ENCODE measurements at places on chromosomes 4 and X. TPM values are rescaled to one million over a fixed set of nuclear protein-coding genes. Genes with fewer than 3 reads are reported as not detected.
A peak's percentile ranks its signal among the peaks of the same experiment; 100 is the strongest.

GRCh38 chr4:2574863-2575262, 38.4 kb downstream of the FAM193A start:
- H3K36me3 ChIP-seq = no peaks in the 10 kb centered on the region
- no peaks in the 10 kb centered on the region for H3K27me3 ChIP-seq
- H3K4me1 ChIP-seq = peaks cover 25% of the 10 kb centered on the region
- H3K4me3 ChIP-seq = no peak overlapping the region
- no peak for DNase-seq

DNA sequence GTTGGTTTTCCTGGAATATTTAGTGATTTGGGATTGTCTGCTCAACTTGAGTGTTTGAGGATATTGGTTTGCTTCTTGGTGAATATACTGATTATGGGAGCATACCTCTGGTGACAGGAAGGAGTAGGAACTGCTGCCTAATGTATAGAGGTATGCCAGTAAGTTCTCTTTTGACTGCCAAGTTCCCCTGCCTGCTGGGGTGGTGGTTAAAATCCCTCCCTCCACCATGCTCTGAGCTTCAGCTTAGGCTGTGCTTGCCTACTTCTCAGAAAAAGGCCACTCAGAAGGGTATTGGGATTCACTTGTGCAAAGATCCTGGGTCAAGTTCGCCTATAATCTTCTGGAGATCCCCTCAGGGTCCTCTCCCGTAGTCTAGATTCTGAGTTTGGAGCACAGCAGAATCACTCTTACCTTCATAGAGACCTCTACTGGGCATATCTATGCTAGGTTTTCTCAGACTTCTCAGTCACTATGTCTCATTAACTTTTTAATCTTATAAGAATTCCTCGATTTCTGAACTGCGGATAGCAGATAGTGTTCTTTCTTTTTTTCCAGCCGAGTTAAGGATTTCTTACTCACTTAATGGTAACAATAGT, 44.7 kb upstream of the DCK start:
- H3K27me3 ChIP-seq = no peaks in the 10 kb centered on the region
- H3K36me3 ChIP-seq = no peaks in the 10 kb centered on the region
- no peak overlapping the region for H3K4me3 ChIP-seq
- no peak overlapping the region for H3K27ac ChIP-seq

DNA sequence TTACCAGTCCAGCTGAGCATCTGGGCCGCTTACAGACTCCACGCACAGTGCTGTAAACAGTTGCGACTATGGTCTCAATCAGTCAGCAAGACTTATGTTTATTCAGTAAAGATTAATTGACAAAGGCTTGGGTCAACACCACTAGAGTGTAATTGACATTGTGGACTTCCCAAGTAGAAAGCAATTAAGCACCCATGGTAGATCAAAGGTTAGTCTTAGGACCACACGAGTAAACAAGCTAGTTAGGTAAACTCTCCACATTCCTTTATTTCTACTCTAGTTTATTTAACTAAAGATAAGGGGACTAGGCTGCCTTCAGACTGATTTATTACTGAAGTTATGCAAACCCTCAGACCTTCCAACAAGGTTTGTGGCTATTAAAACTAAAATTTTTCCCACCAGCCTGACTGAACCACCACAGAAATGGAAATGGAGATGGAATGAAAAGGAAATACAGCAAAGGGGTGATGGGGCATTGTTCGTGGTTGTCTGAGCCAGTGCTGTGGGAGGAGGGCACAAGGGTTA, 44.2 kb downstream of the MTHFD2L start:
- H3K27ac ChIP-seq = no peak overlapping the region
- no peaks in the 10 kb centered on the region for H3K36me3 ChIP-seq
- no peak overlapping the region for H3K4me3 ChIP-seq
- DNase-seq = no peak
- no peaks in the 10 kb centered on the region for H3K27me3 ChIP-seq

DNA sequence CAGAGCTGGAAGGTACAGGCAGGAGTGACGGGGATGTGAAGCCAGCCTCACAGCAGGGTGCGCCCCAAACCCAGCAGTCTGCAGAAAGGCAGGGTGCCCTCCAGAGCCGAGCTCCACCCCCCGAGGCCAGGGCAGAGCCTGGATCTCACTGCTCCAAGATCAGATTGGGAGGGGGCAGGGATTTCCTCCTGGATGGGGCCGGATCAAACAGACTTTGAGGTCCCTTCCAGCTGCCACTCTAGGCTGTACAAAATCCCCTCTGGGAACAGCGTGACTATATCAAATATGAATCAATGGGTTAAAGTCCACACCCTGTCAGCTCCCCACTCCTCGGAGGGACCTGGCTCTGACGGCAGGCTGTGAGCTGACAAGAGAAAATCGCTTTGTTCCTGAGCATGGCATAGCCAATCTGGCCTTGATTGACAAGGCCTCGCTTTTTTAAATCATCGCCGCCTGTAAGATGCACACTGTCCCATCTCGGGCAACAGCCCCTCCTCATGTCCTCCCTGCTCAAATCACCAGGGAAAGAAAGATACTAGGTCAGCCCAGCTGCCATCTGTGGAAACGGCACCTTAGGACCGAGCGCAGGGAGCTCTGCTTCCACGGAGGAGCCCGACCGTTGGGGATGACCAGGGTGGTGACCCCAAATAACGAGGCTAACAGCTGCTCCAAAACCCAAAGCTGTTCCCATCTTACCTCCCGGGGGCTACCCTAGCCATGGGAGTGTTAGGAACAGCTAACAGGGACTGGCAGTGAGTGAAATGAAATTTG, 39.9 kb downstream of the PSAPL1 start:
- no peaks in the 10 kb centered on the region for H3K36me3 ChIP-seq
- H3K27me3 ChIP-seq = no peaks in the 10 kb centered on the region
- H3K27ac ChIP-seq = no peak overlapping the region
- no peaks in the 10 kb centered on the region for H3K4me1 ChIP-seq

DNA sequence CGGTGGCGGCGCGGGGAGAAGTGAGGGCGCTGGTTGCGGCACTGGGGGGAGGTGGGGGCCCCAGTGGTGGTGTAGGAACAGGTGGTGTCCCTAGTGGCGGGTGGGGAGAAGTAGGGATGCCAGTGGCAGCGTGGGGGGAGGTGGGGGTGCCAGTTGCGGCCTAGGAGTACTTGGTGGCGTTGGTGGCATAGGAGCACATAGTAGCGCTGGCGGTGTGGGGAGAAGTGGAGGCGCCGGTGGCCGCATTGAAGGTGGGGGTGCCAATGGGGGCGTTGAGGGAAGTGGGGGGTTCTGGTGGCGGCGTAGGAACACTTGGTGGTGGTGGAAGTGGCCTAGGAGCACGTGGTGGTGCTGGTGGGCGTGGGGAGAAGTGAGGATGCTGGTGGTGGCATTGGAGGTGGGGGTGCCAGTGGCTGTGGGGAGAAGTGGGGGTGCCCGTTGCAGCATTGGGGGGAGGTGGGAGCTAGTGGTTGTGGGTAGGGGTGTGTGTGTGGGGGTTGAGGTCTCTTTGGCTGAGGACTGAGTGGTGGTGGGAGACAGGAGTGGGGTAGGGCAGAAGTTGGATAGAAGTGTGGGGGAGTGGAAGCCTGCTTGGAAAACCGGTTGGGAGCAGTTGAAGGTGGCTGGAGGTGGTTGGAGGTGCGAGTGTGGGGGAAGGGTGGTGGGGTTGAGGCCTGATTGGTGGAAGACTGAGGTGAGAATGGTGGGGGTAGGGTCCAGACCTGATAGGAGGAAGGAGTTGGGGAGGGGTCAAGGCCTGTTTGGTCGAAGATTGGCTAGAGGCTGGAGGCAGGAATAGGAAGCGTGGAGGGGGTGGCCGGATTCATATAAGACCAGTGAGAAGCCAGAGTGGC, 1.1 kb downstream of the GCNA start:
- peaks cover 28% of the 10 kb centered on the region for H3K36me3 ChIP-seq
- no peak overlapping the region for H3K27ac ChIP-seq
- H3K4me1 ChIP-seq = no peaks in the 10 kb centered on the region
- no peak for DNase-seq

DNA sequence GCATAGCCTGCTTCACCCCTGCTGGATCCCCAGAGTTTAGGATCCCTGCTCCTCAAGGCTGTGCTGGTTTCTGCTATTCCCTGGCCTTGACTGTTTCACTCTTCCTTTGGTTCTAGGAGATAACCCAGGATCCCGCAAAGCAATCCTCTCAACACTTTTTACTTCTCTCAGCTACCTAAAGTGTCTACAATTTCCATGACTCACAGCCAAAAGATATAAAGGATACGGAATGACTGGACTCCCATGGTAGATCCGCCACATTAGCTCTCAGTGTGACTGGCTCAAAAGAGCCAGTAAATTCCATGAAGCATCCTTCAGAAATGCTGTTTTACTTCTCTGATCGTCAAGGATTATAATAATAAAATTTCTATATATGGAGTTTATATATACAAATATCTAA, 66.3 kb upstream of the TMEM164 start:
- no peaks in the 10 kb centered on the region for H3K27me3 ChIP-seq
- no peaks in the 10 kb centered on the region for H3K4me1 ChIP-seq
- H3K4me3 ChIP-seq = no peak overlapping the region
- no peaks in the 10 kb centered on the region for H3K36me3 ChIP-seq
- no peak overlapping the region for H3K27ac ChIP-seq

GRCh38 chr4:110196871-110197528, 1.4 kb downstream of the ELOVL6 start:
- DNase-seq = peak; percentile 48
- H3K4me3 ChIP-seq = peak overlapping the region; percentile 87
- H3K27me3 ChIP-seq = no peaks in the 10 kb centered on the region
- peaks cover 31% of the 10 kb centered on the region for H3K4me1 ChIP-seq
- H3K36me3 ChIP-seq = no peaks in the 10 kb centered on the region

DNA sequence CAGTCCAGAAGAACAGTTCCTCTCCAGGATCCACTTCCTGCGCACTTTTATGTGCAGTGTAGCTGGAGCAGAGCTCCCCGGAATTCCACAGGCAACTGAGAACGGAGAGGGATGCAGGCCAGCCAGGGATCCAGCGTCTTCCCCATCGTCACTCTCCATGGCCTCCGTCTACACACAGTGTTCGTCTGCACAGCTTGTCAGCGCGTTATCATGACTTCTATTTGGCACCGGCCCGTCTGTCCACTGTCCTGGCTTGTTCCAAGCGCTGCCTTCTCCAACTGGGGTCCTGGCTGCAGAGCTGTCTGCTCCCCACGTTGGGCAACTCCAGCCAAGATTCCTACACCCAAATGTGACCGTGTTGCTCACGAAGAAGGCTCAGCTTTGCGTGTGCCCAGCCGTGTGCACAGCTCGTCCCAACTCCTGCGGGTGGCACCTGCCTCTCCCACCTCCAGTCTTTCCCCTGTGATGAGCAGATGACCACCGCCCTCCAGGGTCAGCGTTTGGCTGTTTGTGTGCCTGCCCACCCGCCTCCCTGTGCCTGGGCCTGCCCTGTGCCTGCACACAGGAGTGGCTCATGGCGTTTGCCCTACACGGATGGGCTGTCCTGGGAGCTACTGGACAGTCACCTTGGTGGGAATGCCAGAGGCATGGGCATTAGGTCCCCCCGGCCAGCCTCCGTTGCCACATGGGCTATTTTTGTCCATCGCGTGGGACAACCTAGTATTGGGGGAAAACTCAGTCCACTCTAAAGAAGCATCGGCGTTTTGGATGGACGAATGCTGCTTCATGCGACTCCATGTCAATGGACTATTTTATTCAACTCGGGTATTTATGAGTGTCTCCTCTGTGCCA, 2.2 kb upstream of the CTBP1 start:
- H3K4me1 ChIP-seq = peaks cover 18% of the 10 kb centered on the region
- no peak for DNase-seq
- peak overlapping the region; percentile 96 for H3K27ac ChIP-seq
- no peak overlapping the region for H3K4me3 ChIP-seq

DNA sequence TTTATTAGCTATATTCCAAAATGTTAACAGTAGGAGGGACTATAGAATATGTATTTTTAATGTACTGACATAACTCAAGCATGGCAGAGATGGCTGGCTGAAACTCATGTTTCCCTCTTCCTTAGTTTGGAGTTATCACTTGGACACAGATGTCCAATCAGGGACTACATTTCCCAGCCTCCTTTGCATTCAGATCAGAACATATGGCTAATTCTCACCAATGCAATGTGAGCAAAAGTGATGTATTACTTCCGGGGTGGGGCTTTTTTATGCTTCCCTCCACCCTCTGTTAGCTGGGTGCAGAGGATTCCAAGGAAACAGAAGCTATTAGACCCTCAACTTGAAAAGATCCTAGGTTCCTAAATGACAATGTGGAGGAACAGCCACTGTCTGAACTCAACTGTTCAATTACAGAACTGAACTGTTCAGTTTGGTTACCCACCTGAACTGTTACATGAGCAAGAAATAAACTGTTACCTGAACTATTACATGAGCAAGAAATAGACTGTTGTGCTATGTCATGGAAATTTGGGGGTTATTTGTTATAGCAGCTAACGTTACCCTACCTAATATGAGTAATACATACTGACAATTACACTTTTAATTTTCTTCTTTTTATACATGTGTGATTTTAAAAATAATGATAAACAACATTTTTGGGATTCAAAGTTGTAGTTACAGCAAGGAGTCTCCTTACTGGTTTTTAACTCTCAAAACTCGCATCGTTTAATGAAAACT, 29.6 kb upstream of the ERVMER34-1 start:
- H3K27ac ChIP-seq = no peak overlapping the region
- H3K4me3 ChIP-seq = no peak overlapping the region
- no peaks in the 10 kb centered on the region for H3K4me1 ChIP-seq
- H3K36me3 ChIP-seq = no peaks in the 10 kb centered on the region

Gene BMPR1B
- total RNA-seq = not detected

Gene TCEAL2
- total RNA-seq = 0.67 TPM

Gene PRAF2
- 34.4 TPM for total RNA-seq

Gene TMPRSS11D
- total RNA-seq = not detected

Gene GPR173
- not detected for total RNA-seq

Gene INTS6L
- 29.9 TPM for total RNA-seq

Gene NXF2B
- not detected for total RNA-seq

Gene F8A3
- total RNA-seq = not detected

Gene NSG1
- 19.2 TPM for total RNA-seq

Gene NPY2R
- total RNA-seq = not detected

Gene NEK1
- total RNA-seq = 19.5 TPM
